ENCODE measurements at places on chromosomes 3 and 15.

DNA sequence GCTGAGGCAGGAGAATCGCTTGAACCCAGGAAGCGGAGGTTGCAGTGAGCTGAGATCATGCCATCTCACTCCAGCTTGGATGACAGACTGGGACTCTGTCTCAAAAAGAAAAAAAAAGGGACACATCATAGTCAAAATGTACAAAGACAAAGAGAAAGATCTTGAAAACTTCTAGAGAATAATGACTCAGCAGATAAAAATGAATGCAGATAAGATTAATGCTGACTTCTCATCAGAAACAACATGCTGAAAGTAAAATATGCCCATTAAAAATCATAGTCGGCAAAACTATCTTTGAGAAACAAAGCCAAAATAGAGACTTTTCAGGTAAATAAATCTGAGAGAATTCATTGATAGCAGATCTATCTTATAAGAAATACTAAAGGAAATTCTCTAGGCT lies 271.1 kb upstream of the GPR149 start:
- no peak for DNase-seq

GRCh38 chr15:98868564-98868963 lies 139.0 kb downstream of the PGPEP1L start:
- no peak for DNase-seq

DNA sequence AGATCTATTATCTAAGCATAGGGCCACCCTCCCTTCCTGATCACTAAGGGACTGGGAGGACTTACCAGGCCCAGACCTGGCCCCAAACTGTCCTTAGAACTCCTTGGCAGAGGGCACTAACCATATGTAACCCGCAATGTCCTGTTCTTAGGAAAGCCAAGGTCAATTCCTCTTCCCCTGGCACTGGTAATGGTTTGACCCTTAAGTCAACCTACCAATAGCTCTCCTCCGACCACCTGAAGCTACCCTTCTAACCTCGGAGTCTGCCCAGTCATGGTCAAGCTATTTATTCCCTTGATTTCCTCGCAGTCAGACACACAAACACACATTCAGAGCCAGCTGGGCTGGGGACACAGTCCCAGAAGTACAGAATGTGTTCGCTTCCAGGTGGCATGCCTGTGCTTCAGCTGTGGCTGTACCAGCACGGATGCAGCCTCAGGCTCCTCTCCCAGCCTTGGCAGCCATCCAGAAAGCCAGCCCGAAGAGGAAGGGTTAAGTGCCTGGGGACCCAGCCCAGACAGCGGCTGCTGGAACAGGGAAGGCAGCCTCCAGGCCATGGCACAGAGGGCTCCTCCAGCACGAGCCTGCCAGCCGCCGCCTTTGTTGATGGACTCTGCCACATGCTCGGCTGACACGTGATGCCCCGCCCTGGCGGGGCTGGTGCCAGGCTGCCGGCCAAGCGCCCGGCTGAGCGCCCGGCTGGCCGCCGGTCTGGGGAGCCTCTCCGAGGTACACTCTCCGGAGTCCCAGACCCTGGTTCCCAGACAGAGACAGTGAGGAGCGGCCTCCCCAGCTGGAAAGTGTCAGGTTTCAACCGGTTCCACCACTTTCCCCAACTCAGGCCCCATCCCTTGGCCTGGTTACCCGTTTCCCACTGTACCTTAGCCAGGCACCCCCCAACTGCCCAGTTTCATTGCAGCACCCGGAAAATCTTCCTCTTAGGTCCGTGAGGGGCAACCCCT lies 5.5 kb downstream of the BMF start:
- no peak for DNase-seq

DNA sequence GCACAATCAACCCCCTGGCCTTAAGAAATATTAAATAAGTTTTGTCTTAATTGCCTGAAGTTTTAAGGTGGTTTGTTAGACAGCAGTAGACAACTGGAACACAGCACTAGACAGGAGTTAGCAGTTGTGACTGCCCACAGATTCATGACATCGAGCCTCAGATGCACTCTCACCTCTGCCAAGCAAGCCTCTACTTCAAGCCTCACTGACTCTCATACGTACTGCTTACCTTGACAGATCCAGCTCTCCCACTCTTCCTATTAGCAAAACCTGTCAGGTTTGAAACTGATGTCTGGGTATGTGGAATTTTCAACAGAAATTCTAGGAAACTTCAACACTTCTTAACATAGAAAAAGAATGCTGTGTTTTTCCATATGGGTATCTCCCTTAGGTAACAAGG lies 382.9 kb upstream of the DPH6 start:
- DNase-seq: no peak

DNA sequence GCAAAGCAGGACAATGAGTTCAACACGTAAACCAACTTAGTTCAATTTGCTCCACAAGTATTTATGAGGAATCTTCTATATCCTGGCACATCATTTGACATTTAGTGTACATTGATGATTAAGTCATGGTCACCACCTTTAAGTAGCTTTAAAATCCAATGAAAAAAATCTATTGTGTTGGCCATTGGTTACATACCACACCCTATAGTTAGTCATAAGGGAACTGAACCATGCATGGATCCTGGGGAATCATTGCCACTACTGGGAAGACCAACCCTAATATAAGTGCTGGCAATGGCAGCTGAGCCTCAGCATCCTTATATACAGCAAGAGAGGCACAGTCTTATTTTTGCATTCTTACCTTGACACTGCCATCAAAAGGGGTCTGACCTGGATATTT lies 502.5 kb downstream of the MECOM start:
- DNase-seq: no peak

DNA sequence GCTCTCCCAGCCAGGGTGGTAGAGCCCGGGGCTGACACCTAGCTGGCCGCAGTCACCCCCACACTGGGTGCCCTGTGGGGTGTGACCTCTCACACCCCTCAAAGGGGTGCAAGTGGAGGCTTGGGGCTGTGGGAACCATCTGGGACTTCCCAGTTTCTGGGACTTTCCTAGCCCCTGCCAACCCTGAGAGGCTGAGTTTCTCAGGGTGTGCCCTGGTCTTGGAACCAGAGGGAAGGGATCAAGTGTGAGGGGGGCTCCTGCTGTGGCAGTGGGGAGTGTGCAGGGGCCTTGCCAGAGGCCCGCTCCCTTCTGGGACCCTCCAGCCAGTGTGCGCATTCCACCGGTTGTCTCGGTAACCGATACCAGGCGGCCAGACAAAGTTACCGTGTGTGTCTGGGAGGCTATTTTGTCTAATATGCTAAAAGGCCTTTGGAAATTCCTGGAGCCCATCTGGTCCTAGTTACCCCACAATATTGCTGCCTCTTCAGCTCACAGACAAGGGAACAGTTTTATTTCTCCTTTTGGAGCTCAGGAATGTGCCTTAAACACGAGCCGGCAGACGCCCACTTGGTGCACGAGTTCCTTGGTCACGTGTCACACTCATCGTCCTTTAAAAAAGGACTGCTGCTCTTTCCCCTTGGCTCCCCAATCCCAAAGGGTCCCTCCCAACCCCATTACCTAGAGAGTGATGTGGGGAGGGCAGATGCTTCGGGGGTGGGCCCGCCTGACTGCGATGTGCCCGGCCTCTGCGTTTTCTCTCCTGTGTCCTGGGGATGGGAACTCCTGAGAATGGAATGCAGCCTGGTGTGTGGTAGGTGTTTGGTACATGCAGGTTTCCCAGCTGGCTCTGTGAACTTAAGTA lies 33.2 kb downstream of the HDAC11 start:
- DNase-seq: no peak

DNA sequence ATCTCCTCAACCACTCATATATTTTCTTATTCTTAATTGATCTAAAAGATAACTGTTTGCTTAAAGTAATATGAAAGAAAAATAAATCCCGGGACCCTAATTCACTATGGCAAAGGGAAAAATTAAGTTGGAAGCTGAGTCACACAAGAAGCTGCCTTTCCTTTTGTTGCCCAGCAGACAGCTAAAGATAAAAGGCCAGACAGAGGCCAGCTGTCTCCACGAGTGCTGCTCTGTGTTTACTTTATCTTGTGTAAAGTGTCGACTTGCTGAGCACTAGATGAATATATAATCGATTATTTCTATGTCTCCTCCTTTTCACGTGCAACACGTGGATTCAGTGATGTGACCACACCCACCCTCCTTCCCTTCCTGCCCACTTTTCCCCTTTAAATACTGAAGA lies 52.8 kb upstream of the NSMCE3 start:
- DNase-seq: no peak

- peak; percentile 37 for DNase-seq
These were observed 8.8 kb downstream of the NECTIN3 start for GRCh38 chr3:111080413-111080812.

DNA sequence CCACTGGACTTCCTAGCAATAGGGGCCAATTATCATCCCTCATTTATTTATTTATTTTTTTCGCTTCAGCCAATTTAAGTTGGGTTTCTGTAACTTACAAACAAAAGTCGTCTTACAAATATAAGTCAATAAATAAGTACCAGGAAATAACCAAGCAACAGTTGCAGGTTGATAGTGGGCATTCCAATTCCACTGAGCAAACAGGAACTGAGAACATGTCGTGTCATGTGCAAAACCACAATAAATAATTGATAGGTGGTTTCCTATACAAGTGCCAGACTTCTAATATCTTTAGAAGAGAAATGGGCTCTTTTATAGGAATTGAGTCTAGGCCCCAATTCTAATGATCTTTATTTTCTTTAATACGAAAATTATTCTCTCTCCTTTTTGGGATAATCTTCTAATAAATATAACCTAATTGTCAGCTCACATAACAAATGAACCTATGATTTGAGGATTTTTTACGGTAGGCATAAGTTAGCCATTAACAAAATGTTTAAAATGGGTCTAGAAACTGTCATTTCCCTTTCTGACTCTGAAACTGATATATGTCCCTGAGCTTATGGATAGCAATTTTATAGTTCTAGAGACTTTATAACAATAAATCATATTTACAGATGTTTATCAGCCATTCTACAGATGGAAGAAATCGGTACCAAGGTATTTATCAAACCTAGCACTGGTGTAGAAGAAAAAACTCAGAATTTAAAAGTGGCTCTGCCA lies 571.8 kb downstream of the FOXP1 start:
- no peak for DNase-seq

- peak; percentile 74 for DNase-seq
These were observed 37.6 kb downstream of the MTMR10 start for GRCh38 chr15:30953731-30954378.

- no peak for DNase-seq
These were observed 876 bp downstream of the PLSCR1 start for GRCh38 chr3:146543461-146544001.

DNA sequence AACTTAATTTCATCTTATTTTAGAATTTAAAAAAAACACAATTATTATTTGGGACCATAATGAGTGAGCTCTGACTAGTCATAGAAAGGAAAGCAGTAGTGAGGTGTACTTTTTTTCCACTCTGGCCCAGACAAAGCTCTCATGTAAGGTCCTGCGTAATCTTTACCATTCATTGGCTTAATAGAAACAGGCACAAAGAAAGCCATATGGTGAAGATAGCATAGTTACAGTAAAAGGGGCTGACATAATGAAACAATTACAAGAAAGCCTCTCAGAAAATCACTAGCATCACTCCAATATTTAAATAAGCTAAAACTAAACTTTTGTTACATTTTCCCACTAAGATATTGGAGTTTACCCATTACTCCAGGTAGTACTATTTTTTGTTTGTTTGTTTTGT lies 384.6 kb upstream of the ALCAM start:
- no peak for DNase-seq

DNA sequence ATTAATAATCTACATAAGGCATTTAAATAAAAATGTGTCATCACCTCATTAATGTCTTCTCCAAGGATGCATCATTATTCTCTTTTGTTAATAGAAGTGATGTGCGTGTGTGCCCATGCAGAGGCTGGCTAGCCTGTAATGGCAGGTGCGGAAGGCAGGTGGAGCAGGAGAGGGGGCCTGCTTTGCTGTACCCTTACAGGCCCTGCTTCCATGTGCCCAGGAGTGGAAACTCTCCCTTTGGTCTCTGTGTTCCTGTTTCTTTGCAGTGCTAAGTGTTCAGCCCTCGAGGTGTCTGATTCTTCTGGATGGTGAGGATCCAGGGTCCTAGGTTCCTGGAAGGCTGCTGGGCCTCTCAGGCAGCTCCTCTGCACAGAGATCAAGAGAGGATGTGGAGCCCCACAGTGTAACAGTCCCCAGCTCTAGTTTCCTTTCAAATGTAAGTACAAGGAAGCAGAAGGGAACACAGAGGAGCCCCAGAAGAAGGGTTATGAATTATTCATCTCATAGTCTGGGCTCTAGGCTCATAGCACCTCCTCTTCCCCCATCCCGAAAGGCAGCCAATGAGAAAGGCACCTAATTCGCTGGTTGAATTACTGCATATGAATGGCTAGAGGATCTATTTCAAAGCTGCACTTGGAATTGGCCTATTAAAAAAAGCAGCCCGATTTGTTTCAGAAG lies 39.2 kb upstream of the AGBL1 start:
- DNase-seq: no peak

Data from AG04450 (cell line).